ENCODE measurements at places on chromosomes 12 and 14.

DNA sequence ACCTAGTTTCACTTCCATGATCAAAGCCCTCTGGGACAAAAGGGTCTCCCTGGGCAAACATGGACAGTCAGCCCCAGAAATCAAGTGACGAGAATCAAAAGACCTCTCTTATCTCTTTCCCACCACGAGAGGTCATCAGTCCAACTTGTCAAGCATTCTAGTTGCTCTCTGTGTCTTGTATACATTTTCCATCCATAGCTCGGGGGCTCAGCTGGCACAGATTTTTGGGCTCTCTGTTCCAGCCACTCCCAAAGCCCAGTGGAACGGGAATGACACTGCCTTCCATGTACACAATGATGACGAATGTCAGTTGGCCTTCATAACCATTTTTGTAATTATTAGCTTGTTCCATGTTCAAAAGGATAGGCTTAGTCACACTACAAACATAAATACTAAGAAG is 29.7 kb downstream of the NOS1 start:
- no peak for DNase-seq

GRCh38 chr14:30496852-30497251 is 62.1 kb upstream of the G2E3 start:
- DNase-seq: no peak

- DNase-seq: no peak
Observed at GRCh38 chr12:130715998-130716968, at the start of gene RIMBP2. Gene RIMBP2, minus strand, starts transcription at chr12:130716299. Its CDS starts 237,286 bp downstream, at chr12:130479013.

DNA sequence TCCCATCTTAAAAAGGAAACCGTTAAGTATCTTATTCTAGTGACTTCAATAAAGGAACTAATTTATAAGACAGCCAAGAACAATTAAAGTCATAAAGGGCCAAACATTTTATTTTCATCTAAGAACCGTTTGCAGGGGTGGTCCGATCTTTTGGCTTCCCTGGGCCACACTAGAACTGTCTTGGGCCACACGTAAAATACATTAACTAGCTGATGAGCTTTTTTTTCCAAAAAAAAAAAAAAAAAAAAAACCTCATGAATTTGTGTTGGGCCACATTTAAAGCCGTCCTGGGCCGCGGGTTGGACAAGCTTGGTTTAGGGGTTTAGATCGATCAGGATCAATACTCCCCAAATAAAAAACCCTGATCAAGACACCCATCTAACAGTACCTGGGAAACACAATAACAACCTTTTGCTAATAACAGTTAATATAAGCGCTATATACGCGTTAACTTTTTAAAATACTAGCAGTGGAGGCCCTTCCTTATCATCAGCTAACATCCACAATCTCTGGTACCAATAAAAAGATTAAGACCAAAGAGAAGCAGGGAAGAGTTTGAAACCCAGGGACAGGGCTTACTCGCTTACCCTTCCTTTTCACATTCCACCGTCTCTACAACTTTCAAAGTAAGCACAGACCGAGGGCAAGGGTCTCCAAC is 1.1 kb downstream of the NAP1L1 start:
- no peak for DNase-seq

GRCh38 chr14:62711351-62712023 is 333.8 kb downstream of the KCNH5 start:
- DNase-seq: no peak

DNA sequence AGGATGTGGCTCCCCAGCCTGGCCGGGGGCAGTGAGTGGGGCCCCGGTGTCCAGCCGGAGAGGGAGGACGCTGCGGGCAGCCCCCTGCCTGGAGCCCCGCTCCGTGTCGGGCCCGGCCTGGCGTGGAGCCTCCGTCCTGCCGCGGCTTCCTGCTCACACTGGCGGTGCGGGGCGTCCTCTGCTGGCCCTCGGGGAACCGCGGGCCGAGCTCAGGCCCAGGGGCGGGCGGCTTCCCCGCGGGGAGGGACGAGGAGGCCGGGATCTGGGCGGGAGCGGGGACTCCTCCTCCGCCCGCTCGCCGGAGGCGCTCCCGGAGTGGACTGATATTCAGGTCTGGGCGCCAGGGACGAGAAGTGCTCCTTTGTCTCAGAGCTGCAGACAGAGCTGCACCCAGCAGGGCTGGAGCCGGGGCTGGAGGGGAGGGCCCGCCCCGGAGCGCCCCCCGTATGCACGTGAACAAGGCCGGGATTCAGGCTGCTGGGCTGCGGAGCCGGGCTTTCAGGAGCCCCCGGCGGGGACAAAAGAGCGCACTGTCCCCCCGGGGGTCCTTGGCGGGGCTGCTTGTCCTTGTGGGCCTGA is 2.2 kb downstream of the MMP17 start:
- peak; percentile 53 for DNase-seq

DNA sequence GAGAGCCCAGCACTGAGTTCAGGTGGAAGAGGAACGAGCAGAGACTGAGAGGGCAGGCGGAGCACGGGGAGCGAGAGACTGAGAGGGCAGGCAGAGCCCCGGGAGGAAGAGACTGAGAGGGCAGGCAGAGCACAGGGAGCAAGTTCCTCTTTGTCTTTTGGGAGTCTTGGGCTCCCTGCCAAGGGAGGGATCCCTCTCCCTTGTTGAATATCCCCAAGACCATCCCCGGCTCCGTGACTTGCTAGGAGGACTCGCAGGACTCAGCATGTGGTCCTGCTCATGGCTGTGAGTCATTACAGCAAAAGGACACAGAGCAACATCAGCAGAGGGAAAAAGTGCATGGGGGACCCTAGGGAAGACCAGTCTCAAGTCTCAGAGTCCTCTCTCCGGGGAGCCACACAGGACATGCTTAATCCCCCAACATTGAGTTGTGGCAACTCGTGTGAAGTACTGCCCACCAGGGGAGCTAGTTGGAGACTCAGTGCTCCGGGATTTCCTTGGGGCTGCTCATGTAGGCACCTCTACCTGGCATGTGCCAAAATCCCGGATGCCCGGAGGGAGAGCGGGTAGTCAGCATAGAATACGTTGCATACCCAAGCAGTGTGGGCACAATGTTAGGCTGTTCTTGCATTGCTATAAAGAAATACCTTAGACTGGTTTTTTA is 81.0 kb downstream of the CCDC92 start:
- no peak for DNase-seq

GRCh38 chr14:91330096-91330696 is 85.7 kb upstream of the GPR68 start:
- DNase-seq: no peak

- DNase-seq: no peak
Observed at GRCh38 chr14:87883750-87884149, 109.2 kb downstream of the GALC start.

- no peak for DNase-seq
Observed at GRCh38 chr12:17342381-17342961, 736.5 kb upstream of the LMO3 start.

DNA sequence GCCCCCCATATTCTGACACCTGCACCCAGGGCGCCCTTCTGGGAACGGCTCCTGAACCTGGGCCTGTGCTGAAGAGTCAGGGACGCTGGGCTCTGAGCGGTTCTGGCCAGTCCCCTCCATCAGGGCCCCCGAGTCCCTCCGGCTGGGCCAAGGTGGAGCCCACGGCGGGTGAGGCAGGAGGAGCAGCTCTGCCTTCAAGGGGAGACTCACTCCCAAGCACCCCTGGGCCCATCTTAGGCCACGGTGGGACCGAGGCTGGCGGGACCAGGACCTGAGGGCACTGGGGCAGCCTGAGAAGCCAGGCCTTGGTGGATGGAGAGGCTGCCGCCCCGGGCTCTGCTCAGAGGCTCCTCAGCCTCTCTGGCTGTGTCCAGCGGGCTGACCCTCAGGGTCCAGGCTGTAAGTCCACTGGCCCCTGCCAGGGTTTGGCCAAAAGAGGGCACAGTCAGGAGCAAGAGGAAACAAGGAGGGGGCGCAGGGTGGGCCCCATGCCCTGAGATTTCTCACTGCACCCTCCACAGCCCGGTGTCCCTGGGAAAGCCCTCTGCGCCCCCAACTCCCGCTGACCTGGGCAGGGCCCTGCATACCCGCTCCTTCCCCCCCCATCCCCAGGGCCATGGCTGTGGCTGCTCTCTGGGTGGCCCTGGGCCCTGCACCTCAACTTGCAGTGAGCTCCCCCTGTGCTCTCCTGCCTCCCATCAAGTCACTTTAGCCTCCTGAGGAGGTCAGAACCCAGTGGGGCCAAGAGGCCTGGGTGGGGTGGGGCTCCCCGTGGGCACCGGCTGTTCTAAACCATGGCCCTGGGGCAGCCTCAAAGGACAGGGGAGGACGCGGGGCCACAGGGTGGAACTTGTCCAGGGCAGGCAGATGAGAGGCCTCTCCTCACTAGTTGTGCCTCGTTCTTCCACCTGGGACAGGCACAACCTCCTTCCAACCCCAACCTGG is 266.4 kb upstream of the SFSWAP start:
- no peak for DNase-seq

GRCh38 chr14:58533446-58533845 is 104.3 kb upstream of the DACT1 start:
- DNase-seq: no peak

GRCh38 chr12:13440844-13441243 is 244.3 kb downstream of the EMP1 start:
- no peak for DNase-seq

- no peak for DNase-seq
Observed at GRCh38 chr12:75937486-75937885, 94.1 kb downstream of the PHLDA1 start.

GRCh38 chr12:119684711-119685369 is 16.9 kb downstream of the PRKAB1 start:
- no peak for DNase-seq

GRCh38 chr12:89721291-89721987 is 12.8 kb upstream of the ATP2B1 start:
- no peak for DNase-seq

- no peak for DNase-seq
Observed at GRCh38 chr12:93913845-93914244, 234.5 kb upstream of the PLXNC1 start.

- DNase-seq: no peak
Observed at GRCh38 chr12:132094269-132094891, 49.7 kb downstream of the DDX51 start.

GRCh38 chr14:91310606-91311283 is 66.2 kb upstream of the GPR68 start:
- DNase-seq: no peak

DNA sequence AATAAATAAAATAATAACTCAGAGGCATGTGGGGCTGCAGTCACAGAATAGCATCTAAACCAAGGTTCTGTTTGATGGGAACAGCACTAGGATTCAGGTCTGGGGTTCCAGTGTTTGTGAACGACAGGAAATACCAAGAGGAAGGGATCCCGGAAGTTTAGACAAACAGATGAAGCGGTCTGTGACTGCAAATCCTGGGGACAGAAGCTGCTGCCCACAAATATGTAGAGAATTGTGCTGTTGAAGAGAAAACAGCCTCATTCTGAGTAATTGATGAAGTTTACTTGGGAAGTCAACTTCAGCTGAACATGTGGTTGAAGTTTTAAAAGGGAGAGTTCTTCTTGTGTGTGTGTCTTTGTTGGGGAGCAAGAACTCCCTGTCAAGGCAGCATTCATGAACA is 98.4 kb upstream of the TBX5 start:
- no peak for DNase-seq

- DNase-seq: no peak
Observed at GRCh38 chr12:69196302-69197288, 42.8 kb upstream of the CPSF6 start.

DNA sequence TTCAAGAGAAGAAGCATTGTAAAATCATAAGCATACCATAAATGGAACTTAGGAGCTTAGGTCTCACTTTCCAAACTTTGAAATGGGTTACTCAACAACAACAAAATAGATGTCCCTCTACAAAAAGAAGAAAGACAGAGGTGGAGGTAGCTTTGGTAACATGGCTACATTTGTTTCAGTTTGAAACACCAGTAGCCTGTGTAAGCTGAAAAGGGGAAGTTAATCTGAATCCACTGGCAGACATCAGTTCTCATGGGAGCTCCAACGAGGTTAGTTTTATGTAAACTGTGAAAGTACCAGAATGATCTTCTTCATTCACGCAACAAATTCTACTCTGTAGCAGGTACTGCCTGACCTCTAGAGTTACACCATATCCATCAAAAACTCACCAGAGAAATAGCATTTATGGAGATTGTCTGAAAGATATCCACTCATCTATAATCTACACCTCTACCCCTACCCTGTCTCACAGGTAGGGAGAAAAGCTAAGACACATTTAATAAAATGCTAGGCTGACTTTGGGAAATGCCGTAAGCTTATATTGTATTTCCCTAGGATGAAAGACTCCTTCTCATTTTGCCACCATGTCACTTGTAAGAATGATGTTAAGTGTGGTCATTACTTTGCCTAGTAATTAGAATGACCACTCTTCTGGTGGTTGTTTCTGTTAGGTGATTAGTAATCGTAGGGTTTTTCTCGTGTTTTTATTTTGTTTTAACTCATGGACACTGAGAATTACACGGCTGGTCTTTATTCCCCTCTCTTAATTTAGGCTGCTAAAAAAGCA is 224.1 kb downstream of the ASCL1 start:
- DNase-seq: no peak

GRCh38 chr12:53224897-53225634 is 6.9 kb downstream of the RARG start:
- no peak for DNase-seq

- DNase-seq: no peak
Observed at GRCh38 chr12:59736786-59737185, 141.0 kb downstream of the SLC16A7 start.
